ENCODE measurements at places on chromosomes 4 and X. TPM values are rescaled to one million over a fixed set of nuclear protein-coding genes. Genes with fewer than 3 reads are reported as not detected.

- no peak for DNase-seq
Observed at GRCh38 chrX:23185951-23186350, 148.7 kb upstream of the PTCHD1 start.

DNA sequence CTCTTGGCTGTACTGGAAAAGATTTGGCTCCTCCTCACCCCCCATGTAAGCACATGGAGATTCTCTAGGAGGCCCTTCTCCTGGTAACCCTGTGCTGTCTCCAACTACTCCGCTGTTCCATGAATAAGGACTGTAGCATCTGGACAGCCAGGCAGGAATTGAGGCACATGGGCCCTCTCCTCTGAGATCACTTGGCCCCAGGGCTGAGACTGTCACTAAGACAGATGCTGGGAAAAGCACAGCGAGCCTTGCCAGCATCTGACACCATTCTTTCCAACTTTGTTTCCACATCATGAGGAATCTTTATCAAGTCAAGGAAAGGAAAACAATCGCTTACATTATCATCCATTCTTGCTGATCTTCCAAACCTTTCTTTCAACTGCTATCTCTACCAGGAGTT, 222.6 kb upstream of the INTU start:
- DNase-seq, result no peak

DNA sequence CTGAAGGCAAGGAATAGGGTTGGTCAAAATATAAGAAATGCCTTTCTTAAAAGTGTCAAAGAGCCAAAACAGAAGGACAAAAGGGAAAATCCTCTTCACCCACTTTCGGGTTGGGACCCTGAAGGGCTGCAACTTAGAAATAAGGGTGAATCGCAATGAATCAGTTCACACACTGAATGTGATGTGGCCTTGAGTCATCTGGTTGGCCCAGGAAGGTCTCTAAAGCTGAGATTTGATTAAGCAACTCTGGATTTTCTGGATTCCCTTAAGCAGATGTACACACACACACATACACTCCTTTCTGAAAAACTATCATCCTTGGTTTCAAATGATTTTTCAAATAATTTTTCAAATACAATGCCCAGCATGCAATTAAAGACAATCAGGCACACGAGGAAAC, 13.1 kb downstream of the TAB3 start:
- DNase-seq, result peak; percentile 2

DNA sequence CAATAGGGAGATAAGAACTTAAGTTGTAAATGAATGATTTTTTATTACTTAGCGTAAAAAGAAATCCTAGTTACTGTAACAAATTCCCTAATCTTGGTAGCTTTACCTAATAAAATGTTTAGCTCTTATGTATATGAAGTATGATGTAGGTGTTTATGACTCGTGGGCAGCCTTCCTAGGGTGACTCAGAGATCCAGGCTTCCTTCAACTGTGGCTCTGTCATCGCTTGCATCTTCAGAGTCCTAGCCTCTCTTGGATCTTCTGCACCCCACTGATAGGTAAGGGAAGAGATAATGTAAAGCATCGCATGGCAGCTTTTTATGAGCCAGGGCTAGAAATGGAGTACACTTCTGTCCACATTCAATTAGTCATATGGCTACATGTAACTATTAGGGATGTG, 165.6 kb upstream of the GLRA2 start:
- DNase-seq, result no peak

GRCh38 chr4:15683143-15683495, 1.5 kb downstream of the FAM200B start:
- no peak for DNase-seq

The FBXL5 gene
- 59.7 TPM for total RNA-seq

DNA sequence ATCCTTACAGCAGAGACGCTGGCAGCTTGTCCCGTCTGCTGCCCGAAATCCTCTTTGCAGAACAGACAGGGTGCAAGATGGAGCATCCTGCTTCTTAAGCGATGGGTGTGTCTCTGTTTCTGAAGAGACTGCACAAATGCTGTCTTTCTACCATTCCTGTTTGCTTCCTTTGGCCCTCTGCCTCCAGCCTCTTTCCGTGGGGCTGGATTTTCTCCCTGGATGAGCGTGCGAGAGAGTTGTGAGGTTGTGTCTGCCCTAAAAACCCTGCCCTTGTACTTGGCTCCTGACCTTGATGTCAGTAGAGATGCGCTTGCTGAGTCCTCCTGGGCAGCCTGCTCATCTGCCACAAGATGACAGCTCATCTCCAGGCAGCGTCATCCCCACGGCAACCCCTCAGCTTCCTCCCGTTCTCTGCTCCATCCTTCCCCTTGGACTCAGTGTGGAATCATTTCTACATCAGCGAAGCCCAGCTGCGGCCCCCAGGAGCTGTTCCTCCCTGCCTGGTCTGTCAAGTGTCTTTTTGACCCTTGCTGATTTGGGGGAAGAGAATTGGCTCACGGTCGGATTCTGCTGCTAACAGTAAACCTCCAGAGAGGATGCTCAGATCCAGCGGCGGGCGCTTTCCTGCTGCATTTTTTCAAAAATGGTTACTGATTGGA, 246.2 kb downstream of the ASMT start:
- no peak for DNase-seq

- no peak for DNase-seq
Observed at GRCh38 chrX:150291014-150291413, 72.1 kb upstream of the MAMLD1 start.

The NDST4 gene
- total RNA-seq, result 32.8 TPM

The PSAPL1 gene
- not detected for total RNA-seq

DNA sequence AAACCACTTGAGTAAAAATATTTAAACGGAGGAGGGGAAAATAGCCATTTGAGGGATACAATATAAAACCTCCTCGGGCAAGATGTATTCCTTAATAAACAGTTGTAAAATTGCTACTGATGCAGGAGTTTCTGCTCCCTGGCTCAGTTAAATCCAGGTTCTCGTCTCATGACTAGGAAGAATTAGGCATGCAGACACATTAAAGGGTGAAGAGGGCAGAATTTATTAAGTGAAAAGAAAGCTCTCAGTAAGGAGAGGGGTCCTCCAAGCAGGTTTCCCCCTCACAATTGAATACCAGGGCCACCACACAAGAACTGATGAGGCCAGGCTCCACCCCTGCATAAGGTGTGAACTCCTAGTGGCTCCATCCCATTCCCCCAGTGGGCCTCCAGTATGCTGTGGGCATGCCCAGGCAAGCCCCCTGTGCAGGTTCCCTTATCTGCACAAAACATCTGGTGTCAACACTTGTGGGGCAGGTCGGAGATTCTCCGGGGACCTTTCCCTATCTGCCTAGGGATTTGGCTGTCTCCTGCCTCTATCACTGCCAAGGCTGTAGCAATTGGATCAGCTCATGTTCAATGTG, 80.4 kb downstream of the HS6ST2 start:
- DNase-seq, result no peak

DNA sequence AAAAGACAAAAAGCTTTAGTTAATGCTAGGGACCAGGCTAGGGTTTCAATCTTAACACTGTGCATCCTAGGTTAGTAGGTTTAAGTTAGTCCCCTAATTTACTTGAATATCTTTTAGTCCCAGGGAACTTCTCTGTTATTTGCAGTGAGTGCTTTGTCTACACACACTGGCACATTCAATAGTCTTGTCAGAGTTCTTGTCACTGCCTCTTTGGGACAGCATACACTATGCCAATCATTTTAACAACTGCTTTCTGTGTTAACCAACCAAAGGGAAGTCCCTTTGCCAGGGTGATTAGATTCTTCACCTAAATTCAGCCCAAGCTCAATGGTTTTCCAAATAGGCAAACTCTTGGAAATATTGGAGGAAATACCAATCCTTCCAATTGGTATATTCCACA, 221.8 kb upstream of the IGFBP7 start:
- DNase-seq, result no peak

The MAOB gene
- total RNA-seq, result not detected

The AIFM1 gene
- total RNA-seq, result 71.1 TPM

The ARX gene
- 32.0 TPM for total RNA-seq

GRCh38 chr4:151807220-151807619, 46.4 kb upstream of the GATB start:
- no peak for DNase-seq

- no peak for DNase-seq
Observed at GRCh38 chrX:9912351-9913145, 54.6 kb upstream of the CLDN34 start.

GRCh38 chr4:143513314-143514168, at the start of gene SMARCA5:
Gene SMARCA5, plus strand, starts transcription at chr4:143513702. Its CDS starts 223 bp downstream, at chr4:143513925.
- peak; percentile 99 for DNase-seq

- no peak for DNase-seq
Observed at GRCh38 chrX:113790987-113791386, 792.9 kb upstream of the HTR2C start.

DNA sequence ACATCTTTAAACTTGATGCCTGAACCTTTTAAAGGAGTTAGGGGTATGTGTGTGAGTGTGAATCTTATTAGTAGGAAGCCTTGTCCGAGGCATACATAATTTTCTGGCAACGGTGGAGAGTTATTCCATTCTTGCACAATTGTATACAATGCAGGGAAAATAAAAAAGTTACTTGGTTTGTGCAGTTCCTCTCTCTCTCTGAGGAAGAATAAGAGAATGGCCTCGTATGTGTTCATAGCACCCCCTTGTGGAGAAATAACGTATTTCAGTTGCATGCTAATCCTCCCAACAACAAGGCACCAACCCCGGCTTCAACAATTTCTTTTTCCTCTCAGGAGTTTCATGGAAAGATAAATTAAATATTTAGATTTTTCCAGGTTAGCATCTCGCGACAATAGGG, 33.7 kb upstream of the FGF13 start:
- peak; percentile 76 for DNase-seq

The TMEM35A gene
- total RNA-seq, result 0.31 TPM

Data from A673 (cell line).